ENCODE measurements at places on chromosomes 12 and 14.

DNA sequence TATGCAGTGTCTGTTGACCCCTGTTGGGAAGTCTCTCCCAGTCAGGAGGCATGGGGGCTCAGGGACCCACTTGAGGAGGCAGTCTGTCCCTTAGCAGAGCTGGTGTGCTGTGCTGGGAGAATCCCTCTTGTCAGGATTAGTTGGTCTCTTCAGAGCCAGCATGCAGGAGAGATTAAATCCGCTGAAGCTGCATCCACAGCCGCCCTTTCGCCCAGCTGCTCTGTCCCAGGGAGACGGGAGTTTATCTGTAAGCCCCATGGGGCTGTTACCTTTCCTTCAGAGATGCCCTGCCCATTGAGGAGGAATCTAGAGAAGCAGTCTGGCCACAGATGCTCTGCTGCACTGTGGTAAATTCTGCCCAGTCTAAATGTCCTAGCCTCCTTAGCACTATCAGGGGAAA, 13.1 kb upstream of the KLRC1 start:
- DNase-seq = no peak

- peak; percentile 82 for DNase-seq
Observed at GRCh38 chr14:103155010-103155409, 31.7 kb downstream of the TNFAIP2 start.

GRCh38 chr12:61536525-61536924, 723.7 kb upstream of the USP15 start:
- no peak for DNase-seq

DNA sequence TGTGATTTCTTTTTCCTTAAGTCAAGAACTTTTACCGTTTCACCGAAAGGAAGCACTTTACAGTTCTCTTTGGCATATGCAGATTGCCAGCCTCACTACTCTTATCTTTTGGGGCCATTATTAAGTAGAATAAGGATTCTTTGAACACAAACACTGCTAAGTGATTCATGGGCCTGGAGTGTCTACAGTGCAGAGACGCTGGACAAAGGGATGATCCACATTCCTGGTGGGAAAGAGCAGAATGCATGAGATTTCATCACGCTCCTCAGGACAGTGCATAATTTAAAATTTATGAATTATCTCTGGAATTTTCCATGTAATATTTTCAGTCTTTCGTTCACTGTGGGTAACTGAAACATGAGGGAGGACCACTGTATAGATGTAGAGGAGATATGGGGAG, 90.2 kb downstream of the TTLL5 start:
- DNase-seq = no peak

DNA sequence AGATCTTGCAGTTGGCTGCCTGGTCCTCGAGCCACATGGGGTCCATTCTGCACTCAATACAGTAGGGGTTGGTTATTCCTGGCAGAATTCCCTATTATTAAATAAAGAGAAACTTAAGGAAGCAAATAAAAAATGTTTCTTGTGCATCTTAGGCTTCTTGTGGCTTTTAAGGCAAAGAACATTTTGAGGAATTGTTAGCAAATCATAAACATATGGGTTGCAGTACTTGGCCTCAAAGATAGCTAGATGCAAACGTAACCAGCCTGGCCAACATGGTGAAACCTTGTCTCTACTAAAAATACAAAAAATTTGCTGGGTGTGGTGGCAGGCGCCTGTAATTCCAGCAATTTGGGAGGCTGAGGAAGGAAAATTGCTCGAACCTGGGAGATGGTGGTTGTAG, 50.8 kb upstream of the KCNA5 start:
- no peak for DNase-seq

- DNase-seq = no peak
Observed at GRCh38 chr12:115320967-115321366, 637.0 kb upstream of the TBX3 start.

GRCh38 chr12:53860426-53861345, 77.9 kb upstream of the HOXC13 start:
- DNase-seq = no peak

GRCh38 chr14:81209167-81209836, 11.5 kb downstream of the GTF2A1 start:
- no peak for DNase-seq

- DNase-seq = peak; percentile 91
Observed at GRCh38 chr14:54902143-54902520, 494 bp downstream of the GCH1 start.

DNA sequence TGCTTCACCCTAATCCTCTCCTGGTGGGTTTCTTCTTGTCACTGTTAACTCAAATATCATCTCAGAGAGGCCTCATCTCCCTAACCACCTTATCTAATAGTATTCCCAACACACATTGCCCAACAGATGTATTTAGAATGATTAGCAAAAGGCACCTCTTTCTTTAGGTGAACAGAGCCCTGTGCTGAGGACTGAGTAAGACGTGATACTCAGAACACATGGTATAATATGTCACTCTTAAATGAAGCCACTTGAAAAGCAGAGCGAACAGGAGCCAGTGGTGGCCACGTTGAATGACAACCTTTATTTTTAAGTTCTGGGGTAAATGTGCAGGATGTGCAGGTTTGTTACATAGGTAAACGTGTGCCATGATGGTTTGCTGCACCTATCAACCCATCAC, 1.5 kb upstream of the KSR2 start:
- DNase-seq = no peak

GRCh38 chr14:36113341-36113740, 63.2 kb downstream of the PTCSC3 start:
- no peak for DNase-seq

DNA sequence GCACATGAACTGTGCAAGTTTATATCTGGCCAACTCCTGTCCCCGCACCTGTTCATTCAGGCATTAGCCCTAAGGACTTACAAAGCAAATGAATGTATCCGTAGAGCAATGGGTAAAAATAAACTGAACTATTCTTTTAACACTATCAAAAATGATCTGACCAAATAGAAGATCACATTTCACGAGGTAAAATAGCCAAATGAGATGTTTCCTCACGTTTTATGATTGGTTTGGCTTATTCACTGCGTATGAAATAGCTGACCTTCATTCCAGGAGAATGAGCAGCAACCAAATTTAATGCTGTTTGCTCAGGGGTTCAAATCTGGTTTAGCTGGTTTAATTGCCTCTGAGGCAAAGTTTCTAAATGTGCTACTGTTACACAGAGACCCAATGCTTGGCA, 216.0 kb upstream of the EEA1 start:
- no peak for DNase-seq

DNA sequence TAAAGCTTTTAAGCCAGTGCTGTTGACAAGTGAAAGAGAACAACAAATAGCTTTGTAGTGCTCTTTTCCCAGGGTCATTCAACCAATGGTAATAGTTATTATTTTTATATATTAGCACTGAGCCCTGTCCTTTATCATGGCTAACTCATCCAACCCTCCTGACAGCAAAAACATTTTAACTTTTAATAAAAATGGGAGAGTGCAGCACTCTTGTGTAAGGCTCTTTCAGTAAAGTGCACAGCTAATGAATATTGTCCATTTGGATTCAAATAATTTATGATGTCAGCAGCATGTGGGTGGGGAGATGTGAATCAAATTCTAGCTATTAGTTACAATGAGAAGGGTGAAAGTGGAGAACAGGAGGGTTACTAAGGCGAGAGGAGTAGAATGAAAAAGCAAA, 185.7 kb downstream of the SOX5 start:
- no peak for DNase-seq

- DNase-seq = no peak
Observed at GRCh38 chr12:48777501-48778400, 11.1 kb downstream of the ADCY6 start.

- peak; percentile 85 for DNase-seq
Observed at GRCh38 chr14:103624860-103625259, 4.2 kb upstream of the KLC1 start.

- DNase-seq = no peak
Observed at GRCh38 chr14:79855789-79856188, 355.5 kb downstream of the DIO2 start.

GRCh38 chr12:71138011-71138410, 19.8 kb downstream of the TSPAN8 start:
- DNase-seq = no peak

DNA sequence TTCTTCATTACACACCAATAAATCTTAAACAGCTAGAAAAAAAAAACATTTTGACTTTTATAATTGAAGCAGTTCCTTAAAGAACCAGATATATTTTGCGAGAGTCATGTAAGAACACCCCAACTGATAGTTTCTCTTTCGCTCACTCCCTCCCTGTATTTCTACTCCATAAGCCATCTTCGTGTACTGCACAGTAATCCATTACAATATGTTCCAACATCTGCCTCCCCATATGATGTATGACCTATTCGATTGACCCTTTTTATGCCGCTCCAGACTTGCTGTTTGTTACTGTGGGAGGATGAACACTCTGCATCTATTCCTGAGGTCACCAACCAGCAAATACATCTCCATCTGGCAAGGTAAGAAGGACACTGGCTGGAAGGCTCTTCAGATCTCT, 331.7 kb downstream of the SOX5 start:
- DNase-seq = no peak

GRCh38 chr14:75446447-75446846, 18.6 kb downstream of the JDP2 start:
- no peak for DNase-seq

- DNase-seq = no peak
Observed at GRCh38 chr14:23443411-23443812, 8.0 kb upstream of the MYH7 start.

DNA sequence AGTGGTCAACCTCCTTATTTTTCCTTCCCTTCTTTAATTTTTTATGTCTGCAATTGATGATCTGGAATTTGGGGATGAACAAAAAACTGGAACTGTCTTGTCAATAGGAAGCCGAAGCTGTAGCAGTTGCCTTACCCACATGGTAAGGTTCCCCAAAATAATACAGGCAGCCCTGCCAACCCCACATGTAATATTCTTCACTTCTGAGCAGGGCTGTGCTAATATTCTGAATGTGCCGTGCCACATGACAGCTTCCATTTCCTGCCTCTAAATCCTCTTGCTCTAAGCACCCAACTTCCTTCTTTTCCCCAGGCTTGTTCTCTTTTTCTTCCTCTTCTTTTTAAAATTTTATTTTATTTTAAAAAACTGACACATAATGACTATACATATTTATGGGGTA, 39.6 kb downstream of the GPATCH2L start:
- DNase-seq = no peak

DNA sequence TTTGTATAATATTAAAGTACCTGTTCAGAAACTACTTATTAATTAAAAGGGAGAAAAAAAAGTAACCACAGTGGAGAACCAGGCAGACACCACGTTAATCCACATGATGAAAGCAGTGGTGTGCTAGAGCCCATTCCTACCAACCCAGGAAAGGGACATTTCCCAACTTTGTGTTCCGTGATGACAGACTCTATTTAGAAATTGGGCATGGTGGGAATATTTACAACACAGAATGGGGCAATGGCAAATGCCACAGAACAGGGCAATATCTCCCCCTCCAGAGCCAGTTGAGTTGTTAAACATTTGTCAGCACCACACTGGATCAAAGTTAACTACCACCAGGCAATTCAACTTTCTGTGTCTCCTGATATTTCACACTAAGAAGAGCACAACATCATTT, 1.2 kb upstream of the HIGD1C start:
- DNase-seq = no peak

DNA sequence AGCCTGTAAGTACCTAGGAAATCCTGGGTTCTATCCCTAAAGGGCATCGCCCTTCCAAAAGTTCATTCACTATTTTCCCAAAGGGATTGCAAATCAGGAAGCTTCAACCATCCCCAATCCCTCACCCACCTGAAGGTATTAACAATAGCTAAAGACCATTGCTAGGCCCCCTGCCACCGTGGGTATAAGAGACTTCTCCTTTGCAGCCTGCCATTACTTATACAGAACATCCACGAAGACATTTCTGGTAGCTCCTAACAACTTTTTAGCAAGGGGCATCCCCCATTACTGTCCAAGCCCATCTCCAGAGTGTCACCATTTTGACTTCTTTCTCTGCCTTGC, 384 bp upstream of the SMUG1 start:
- DNase-seq = no peak

DNA sequence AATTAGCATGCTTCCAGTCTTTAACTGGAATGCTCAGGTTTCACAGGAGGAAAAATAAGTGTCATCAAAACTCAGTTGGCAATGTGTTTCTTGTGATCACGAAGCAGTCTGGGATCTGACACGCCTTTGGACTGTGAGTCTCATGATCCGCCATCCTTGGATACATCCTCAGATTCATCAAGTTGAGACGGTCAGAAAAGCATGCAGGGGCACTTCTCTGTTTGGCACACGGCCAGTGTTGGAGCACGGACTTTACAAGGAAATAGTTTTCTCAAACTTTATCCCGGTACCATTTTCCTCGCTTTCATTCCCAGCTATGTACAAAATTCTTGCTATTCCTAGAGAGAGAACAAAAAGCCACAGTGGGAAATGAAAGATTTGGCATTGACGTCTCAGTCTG, 88.4 kb upstream of the PARP11 start:
- DNase-seq = no peak

DNA sequence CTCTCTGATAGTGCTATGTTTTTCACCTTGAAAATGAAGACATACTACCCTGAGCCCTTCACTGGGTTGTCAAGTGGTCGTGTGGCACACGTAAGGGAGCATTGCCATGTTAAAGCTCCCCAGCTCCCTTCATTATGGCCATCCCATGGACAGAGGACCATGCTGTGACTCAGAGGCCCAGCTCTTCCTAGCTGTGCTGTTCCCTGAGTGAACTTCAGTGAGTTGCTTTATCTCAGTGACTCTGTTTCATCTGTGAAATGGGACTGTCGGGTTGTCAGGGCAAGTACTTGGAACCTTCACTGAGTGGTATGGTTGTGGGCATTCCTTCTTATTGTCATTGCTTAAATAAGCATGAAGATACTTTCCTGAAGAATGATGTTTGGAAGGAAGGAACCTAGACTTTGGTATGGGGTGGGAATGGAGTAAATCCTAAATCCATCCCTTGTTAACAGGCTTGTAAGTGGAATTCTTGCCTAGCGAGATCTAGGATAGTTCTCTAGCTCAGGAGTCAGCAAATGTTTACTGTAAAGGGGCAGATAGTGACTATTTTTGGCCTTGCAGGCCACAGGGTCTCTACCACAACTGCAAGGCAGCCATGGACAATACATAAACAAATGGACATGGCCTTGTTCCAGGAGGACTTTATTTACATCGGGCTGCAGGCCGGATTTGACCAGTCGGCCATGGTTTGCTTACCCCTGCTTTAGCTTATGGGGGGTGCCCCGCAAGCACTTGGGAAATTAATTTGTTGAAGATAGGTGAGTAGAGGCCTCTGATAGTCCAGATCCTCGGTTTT, 283.5 kb downstream of the ZFP36L1 start:
- no peak for DNase-seq

DNA sequence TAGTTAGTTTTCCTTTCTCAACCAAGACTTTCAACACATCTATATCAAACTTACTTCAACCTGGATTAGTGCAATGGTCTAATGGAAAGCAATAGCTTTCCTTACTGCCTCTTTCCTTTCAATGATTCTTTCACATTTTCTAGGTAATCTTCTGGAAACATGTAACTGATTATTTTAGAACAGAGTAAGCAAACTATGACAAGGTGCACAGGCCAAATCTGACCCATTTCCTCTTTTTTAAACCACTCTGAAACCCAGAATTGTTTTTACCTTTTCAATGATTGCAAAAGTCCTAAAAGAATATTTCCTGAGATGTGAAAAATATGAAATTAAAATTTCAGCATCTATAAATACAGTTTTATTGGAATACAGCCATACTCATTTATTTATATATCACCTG, 81.6 kb upstream of the TMTC2 start:
- DNase-seq = no peak

Data from upper lobe of right lung (tissue), 1 donor.